ENCODE measurements at places on chromosomes 3 and 15.

- DNase-seq: no peak
Measured at GRCh38 chr15:39736412-39737195, 46.0 kb downstream of the FSIP1 start.

DNA sequence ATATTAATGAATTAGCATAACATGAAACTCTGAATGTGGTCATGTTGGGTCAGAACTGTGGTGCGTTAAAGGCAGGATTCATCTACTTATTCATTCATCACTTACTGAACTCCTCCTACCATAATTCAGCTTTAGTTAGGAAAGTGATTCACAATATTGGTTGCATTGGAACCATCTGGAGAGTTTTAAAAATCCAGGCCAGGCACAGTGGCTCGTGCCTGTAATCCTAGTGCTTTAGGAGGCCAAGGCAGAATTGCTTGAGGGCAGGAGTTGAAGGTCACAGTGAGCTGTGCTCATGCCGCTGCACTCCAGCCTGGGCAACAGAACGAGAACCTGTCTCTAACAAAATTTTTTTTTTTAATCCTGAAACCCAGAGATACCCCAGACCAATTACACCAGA is 44.2 kb upstream of the ATG7 start:
- no peak for DNase-seq

GRCh38 chr3:87127281-87127680 is 99.8 kb upstream of the CHMP2B start:
- DNase-seq: no peak

DNA sequence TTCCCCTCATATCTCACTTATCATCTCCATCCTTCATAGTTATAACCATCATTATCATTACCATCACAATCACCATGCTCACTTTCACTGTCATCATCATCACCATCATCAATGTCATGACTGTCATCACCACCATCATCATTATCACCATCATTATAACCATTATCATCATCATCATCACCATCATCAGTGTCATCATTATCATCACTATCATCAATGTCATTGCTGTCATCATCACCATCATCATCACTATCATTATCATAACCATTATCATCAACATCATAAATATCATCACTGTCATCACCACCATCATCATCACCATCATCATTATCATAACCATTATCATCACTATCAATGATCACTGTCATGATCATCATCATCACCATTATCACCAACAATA is 44.1 kb downstream of the SSUH2 start:
- DNase-seq: no peak

- DNase-seq: no peak
Measured at GRCh38 chr15:92886042-92886537, 14.0 kb upstream of the CHD2 start.

DNA sequence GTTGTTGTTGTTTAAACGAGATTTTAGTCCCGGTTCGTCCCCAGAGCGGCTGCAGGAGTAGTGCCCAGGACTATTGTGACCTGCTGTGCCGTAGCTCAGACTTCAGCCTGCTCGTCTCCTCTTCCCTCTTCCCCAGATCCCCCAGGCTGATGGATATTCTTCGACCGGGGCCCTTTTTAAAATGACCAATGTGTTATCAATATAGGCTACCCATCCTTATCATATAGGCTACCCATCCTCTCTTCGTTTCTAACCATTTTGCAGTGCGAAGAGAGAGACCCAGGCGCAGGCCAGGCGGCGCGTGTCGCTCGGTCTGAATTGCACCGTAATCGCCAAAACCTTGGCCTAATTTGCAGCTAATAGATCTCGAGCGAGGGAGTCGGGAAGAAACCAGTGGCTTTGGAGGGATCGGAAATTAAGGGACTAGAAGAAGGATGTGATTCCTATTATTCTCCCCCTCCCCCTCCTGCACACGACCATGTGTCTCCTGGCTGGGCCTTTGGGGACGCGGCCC is 23.0 kb downstream of the NR2F2 start:
- DNase-seq: no peak

DNA sequence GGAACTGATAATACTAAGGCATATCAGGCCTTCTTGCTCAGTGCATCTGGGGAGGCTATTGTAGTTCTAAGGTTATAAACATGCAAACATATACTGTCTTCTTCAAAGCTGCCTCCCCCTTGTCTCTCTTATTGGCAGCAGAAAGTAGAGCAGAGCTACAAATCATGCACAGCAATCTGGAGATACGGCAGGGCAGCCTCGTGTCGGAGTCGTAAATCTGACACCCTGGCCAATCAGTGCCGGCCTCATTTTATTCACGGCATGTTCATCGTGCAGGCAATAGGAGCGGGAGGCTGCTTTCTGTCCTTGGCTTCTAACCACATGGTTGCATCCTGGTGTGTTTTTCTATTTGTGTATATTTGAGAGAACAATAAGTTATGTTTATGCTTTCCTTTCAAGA is 300.2 kb upstream of the CNTN6 start:
- DNase-seq: no peak

GRCh38 chr15:37209041-37209363 is 108.7 kb upstream of the MEIS2 start:
- no peak for DNase-seq

DNA sequence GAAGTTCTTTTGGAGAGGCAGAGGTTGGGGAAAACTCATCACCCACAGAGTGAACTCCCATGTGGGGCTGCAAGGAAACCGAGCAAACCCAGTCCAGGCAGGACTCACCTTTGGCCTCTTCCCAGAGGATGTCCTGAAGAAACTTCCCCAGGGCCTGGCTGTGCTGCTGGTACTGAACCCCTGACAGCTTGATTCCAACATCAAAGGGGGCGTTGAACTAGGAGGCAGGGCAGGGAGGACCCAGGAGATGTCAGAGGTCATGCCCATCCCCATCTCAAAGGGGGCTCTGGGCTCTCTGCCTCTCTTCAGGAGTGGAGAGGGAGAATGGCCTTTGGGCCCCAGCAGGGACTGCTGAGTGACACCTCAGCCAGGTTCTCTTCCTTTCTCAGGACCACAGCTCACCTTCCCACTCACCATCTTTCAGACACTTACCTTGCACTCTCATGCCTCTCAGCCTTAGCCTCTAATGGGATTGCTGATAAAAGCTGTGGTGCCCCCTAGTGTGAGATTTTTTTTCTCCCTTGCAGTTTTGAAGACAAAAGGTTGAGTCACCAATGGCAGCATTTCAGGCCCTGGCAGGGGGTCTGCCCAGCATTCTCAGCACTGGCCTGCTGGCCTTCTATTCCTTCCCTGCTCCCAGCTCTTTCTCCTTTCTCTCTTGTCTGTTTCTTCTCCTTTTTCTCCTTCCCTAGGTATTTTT is 6.0 kb downstream of the GHRL start:
- no peak for DNase-seq

- DNase-seq: peak; percentile 94
Measured at GRCh38 chr3:138078901-138079344, 36.5 kb downstream of the DZIP1L start.

GRCh38 chr15:88613074-88613944 is 7.8 kb upstream of the AEN start:
- no peak for DNase-seq

DNA sequence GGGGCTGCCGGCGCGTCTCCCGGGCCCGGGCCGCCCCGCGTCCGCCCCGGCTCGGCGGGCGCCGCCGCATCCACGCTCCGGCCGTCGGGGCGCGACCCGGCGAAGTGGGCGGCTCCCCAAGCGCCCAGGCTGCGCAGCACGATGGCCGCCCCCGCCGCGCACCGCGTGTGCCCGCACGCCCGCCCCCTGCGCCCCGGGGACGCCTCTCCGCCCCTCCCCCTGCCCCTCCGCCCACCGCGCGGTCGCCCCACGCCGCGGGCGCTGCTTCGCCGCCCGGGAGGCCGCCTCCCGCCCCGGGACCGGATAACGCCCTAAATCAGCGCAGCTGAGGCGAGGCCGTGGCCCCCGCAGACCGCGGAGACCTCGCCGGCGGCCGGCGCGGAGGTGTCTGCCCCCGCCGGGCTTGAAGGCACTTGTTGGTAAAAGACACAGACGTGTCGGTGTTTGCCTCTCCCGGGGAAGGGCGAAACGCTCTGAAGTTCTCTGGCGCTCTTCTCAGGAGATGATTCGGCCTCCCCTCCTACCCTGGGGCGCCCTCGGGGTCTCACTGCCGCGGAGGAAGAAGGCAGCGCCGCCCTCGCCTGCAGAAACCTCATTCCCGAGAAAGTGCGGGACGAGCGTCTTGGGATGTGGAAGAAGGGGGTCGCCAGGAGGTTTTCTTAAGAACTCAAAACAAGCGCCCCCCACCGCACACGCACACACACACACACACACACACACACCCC is at the start of gene BNC1:
Gene BNC1 (minus strand): TSS at position 106 of the 725 bp plus-strand sequence. CDS start 36 bp downstream, at position 70.
- no peak for DNase-seq

- DNase-seq: peak; percentile 54
Measured at GRCh38 chr15:35439291-35439690, 106.7 kb downstream of the DPH6 start.

DNA sequence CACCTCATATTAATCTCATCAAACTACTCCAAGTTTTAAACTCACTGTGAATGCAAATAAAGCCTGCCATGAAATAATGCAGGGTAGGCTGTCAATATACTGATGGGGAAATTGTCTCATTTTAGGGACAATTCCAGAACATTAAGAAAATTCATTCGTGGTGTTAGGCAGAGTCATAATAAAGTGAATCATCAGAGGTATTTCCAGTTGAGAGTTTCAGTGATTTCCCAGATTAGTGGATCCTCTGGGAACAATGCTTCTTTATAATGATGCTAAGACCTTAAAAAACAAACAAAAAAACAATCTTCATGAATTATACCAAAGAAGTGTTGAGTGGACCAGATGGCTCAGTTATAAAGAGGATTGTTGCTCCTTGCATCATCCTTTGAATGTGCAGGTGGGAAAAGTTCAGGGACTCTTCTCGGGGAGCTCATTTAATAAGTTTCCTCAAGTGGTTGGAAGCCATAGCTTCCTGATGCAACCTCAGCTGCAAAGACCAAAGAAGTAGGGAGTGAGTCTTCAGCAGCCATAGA is 360.9 kb upstream of the TRIM42 start:
- DNase-seq: no peak

DNA sequence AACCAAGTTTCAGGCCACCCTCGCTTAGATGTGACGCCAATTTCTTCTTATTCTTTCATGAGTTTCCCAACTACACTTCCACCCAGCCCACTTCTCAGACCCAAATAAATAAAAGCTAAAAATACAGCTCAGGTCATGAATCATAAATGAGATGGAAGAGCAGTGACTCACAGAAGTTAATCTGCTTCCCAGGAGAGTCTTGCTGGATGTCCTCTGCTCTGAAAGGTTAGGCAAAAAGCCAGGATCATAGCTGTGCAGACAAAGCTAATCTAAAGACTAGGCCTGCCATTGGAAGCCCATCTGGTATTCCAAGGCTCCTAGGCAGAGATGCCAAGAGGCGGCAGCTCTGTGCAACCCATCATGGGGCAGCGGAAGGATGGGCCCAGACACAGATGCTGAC is 24.1 kb downstream of the SHC4 start:
- DNase-seq: peak; percentile 84

- no peak for DNase-seq
Measured at GRCh38 chr15:63407612-63408011, 26.0 kb upstream of the CA12 start.

GRCh38 chr3:187929112-187929816 is 184.0 kb upstream of the BCL6 start:
- no peak for DNase-seq

DNA sequence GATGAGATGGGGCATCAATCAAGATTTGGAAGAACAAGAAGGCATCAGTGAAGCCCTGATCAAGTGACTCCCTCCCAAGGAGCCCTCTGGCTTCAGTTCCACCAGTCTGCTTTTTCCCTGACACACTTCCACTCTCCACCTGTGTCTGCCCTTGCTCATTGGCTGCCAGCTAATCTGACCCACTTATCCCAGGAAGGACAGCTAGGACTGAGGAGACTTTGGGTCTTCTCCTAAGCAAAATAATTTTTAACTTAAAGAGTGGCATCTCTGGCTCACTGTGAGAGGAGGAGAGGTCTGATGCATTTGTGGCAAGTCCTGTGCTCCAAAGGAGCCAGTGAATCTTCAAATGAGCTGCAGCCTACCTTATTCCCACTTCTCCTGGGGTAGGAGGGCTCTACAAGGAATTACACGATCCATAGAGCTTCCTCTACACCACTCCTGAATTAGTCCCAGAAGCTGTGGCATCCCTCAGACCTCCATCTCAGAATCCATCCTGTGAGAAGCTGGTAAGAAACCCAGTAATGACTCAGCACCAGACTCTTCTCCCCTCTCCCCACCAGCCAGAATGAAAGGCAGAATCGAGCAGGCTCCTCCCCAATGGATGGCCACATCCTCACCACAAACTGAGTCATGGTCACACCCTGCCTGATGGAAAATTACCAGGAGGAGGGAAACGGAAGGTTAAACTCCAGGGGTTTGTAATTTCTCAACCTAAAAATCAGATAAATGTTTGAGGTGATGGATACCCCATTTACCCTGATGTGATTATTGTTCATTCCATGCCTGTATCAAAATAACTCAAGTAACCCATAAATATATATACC is 6.3 kb upstream of the PKM start:
- peak; percentile 93 for DNase-seq

DNA sequence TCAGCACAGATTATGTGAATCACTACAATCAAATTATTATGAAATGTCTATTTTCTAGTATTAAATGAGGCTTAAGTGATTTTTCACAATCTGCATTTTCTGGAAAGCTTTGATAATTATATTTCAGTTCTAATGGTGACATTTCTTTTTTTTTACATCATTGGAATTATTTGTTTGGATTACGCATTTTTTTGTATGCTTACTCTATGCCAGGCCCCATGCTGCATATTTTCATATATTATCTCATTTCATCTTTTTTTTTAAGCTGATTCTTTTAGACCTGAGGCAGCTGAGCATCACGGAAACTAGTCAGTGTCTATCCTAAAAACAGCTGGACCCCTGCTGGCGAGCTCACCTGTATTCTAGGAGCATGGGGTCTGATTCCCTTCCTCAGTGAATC is 31.1 kb downstream of the SLCO3A1 start:
- DNase-seq: no peak

GRCh38 chr3:134623615-134624245 is 27.1 kb downstream of the KY start:
- no peak for DNase-seq

GRCh38 chr3:102297072-102297658 is 137.7 kb upstream of the ZPLD1 start:
- no peak for DNase-seq

DNA sequence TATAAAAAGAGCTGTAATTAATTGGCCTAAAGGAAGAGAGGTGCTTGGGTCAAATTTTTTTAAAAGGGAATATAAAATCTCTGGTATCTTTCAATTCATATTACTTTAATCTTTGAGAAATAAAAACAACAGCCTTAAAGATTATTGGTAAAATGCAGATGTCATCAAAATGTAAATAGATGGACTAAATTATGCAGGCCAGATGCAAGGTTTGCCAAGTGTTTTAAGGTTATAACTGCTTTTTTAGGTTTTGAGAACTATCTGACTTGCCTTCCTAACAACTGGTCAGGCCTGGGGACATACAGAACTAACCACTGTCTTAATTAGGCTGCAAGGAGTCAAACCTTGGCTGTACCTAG is 20.0 kb upstream of the OR5H1 start:
- no peak for DNase-seq
